ENCODE measurements at places on chromosomes 1 and 21.

- H3K27me3 ChIP-seq: peaks cover 4% of the 10 kb centered on the region
- H3K4me1 ChIP-seq: no peaks in the 10 kb centered on the region
- no peak for DNase-seq
- H3K27ac ChIP-seq: no peak overlapping the region
Observed at GRCh38 chr1:232662910-232663309, 33.0 kb upstream of the SIPA1L2 start.

DNA sequence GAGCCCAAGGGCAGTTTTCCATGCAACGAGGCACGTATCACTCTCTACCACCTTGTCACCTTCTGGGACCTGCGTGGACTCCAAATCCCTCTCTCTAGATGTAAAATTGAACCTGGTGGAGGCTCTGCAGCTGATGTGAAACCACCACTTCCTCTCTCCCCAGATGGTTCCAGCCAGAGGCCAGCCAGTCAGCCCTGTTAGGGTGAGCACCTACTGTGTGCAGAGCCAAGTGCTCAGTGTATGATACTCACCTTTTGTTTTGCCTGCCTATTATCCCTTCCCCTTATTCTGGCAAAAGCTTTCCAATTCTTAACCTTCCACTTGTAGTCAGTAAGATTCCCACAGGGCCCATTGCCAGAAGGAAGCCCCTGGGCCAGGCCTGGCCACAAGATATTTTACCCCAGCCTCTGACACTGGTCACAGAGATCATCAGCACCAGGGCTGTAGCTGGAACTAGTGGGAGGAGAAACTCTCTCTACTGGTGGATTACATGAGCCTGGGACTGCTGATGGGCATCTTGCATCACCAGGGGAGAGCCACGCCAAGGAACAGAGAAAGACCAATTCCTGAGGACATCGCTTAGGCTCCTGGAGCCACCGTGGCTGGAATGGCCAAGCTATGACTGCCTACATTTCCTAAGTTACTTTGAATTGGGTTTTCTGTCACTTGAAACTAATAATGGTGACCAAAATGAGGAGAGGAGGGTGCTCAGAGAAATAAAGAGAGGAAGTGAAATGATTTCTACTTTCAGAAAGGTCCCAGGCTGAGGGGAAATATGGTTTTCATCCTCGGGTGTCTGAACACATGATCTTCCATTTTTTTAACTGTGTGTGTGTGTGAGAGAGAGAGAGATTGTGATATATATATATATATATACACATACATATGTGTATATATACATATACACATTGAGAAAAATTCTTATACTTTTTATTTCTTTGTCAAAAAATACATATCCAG, 26.6 kb upstream of the RD3 start:
- H3K36me3 ChIP-seq: no peaks in the 10 kb centered on the region
- DNase-seq: peak; percentile 73
- peaks cover 60% of the 10 kb centered on the region for H3K4me1 ChIP-seq
- peak overlapping the region; percentile 78 for H3K27ac ChIP-seq
- H3K4me3 ChIP-seq: 0 out of 2 replicates have a peak overlapping the region, but pooled peaks have one; percentile 6

DNA sequence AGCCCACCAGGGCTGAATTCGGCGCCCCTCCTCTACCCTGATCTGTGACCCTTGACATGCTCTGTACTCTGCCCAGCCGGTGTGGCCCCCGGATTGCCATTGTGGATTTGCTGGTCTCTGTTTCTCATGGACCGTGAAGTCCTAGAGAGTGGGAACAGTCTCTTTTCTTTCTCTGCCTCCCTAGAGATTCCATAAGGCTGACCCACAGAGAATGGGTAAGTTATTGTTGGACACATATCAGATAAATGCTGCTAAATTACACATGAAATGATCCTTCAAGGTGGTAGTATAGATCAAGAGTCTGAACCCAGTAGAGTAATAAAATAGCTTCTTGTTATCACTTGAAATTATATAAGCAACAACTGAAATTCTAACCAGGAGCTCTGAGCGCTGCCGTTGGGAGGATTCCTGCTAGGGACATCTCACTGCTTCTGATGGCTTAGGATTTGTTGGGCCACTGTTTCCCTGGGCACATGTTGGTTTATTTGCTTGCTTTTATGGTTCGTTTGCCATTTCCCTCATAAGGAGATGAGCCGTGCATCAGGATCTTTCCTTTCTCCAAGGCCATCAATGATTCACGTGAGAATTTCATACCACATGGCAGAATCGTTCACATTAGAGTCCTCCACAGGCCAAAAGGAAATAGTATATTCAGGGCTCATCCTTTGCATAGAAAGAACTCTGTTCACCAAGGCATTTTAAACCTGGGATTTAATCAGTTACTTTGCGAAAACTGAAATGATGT, 111.9 kb downstream of the ZBTB18 start:
- H3K4me3 ChIP-seq: no peak overlapping the region
- H3K27me3 ChIP-seq: no peaks in the 10 kb centered on the region
- H3K36me3 ChIP-seq: no peaks in the 10 kb centered on the region
- H3K4me1 ChIP-seq: no peaks in the 10 kb centered on the region
- no peak overlapping the region for H3K27ac ChIP-seq

GRCh38 chr1:29584776-29585175, 348.5 kb downstream of the PTPRU start:
- no peak overlapping the region for H3K4me3 ChIP-seq
- no peaks in the 10 kb centered on the region for H3K36me3 ChIP-seq
- H3K27ac ChIP-seq: no peak overlapping the region
- DNase-seq: no peak
- H3K27me3 ChIP-seq: peaks cover 90% of the 10 kb centered on the region

- no peaks in the 10 kb centered on the region for H3K36me3 ChIP-seq
- no peaks in the 10 kb centered on the region for H3K27me3 ChIP-seq
- no peak overlapping the region for H3K4me3 ChIP-seq
Observed at GRCh38 chr1:204478172-204478899, 16.3 kb downstream of the PIK3C2B start.

GRCh38 chr1:23167353-23168078, 1.1 kb downstream of the LUZP1 start:
- no peaks in the 10 kb centered on the region for H3K36me3 ChIP-seq
- DNase-seq: no peak
- no peaks in the 10 kb centered on the region for H3K4me1 ChIP-seq
- H3K27me3 ChIP-seq: no peaks in the 10 kb centered on the region
- peak overlapping the region; percentile 92 for H3K4me3 ChIP-seq
